NCI-H524 treated with DMSO at 0.1 percent for 48 hours (cell line): ENCODE measurements at places on chromosomes 1 and 21.

GRCh38 chr1:3467096-3468036 lies 12.9 kb downstream of the ARHGEF16 start:
- no peak for DNase-seq

DNA sequence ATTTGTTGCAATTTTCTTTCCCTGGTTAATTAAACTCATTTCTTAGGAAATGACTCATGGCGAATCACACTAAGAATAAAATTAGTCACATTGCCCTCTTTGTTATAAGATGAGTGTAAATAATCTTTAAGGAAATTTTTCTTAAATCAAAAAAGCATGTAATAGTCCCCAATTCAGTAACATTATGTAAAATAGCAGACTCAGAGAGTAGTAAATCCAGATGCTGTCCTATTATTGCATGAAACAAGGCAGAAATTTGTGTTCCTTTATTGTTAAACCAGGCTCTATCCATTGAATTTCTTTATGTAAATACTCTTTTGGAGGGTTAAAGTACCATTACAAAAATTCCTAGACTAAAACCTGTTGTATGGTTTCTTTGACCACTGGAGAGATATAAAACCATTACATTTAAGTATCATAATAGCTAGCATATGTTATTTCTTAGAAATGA lies 154.5 kb upstream of the C1orf87 start:
- no peak for DNase-seq

- DNase-seq = no peak
These were observed 15.8 kb downstream of the STIL start for GRCh38 chr1:47298025-47298699.

DNA sequence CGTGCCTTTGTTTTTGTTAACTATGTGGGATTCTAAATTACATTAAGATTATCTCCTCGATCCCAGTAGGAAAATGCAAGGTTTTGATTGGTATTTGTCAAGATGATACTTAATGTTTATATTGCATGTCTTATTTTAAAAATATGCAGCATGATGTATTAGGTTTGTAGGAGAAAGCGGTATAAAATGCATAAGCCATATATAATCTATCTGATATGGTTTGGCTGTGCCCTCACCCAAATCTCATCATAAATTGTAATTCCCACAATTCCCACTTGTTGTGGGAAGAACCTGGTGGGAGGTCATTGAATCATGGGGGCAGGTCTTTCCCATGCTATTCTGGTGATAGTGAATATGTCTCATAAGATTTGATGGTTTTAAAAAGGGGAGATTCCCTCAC lies 198.1 kb upstream of the NCAM2 start:
- no peak for DNase-seq

- no peak for DNase-seq
These were observed 71.7 kb downstream of the EDEM3 start for GRCh38 chr1:184682956-184683355.

DNA sequence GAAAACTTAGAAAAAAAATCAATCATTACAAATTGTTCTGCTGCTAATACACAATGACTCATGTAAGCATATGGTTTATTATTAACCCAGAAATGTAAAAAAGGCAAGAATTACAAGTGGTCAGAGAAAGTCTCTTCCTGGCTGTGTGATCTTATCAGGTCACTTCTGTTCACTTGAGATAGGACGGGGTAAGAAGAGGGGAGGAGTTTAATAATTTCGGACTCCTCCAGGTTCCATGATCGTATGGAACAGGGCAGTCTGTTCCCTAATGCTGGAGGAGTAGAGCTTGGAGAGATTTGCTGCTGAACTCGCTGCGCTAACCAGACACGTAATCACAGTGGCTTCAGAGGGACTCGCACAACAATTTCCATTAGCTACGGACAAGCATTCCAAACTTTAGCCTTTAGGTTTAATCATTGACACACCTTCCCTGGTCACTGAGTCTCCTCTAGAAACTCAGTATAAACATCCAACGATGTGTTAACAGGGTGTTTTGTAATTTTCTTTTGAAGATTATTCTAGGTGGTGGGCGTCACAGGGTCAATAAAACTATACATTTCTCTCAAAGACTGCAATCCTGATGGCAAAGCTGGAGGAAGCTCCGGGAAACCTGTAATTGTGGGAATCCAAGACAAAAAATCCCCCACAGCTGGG lies 1.3 kb downstream of the CRYZ start:
- no peak for DNase-seq

DNA sequence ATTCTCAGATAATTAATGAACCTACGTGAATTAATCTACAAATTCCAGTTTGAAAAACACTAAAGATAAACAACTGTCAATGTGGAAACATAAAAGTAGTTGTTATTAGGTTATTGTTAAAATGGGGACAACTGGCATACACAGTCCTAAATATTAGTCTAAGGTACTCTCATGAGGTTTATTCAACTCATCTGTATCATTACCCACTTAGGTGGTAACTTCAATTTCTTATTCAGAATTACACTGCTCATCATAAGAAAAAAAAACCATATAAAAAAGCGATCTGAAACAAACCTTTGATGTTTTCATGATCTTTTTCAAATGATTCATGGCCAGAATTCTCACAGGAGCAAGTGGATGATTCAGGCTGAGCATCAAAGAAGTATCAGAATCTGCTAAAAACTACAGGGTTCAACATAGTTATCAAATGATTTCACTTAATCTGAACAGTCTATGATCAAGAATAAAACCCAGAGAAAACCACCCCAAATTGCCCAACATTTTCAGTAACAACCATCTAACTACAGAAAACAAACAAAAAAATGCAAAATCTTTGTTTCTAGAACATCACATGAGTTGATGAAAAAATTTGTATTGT lies 13.7 kb downstream of the HEATR1 start:
- no peak for DNase-seq

- no peak for DNase-seq
These were observed 99.1 kb downstream of the CD247 start for GRCh38 chr1:167419245-167419644.

- no peak for DNase-seq
These were observed 23.6 kb upstream of the TBX15 start for GRCh38 chr1:119011706-119012105.

DNA sequence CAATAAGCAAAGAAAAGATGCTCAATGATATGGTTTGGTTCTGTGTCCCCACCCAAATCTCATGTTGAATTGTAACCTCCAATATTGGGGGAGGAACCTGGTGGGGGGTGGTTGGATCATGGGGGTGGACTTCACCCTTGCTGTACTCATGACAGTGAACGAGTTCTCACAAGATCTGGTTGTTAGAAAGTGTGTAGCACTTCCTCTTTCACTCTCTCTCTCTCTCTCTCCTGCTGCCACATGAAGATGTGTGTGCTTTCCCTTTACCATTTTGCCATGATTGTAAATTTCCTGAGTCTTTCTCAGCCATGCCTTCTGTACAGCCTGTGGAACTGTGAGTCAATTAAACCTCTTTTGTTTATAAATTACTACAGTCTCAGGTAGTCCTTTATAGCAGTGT lies 248.4 kb downstream of the HHIPL2 start:
- no peak for DNase-seq

DNA sequence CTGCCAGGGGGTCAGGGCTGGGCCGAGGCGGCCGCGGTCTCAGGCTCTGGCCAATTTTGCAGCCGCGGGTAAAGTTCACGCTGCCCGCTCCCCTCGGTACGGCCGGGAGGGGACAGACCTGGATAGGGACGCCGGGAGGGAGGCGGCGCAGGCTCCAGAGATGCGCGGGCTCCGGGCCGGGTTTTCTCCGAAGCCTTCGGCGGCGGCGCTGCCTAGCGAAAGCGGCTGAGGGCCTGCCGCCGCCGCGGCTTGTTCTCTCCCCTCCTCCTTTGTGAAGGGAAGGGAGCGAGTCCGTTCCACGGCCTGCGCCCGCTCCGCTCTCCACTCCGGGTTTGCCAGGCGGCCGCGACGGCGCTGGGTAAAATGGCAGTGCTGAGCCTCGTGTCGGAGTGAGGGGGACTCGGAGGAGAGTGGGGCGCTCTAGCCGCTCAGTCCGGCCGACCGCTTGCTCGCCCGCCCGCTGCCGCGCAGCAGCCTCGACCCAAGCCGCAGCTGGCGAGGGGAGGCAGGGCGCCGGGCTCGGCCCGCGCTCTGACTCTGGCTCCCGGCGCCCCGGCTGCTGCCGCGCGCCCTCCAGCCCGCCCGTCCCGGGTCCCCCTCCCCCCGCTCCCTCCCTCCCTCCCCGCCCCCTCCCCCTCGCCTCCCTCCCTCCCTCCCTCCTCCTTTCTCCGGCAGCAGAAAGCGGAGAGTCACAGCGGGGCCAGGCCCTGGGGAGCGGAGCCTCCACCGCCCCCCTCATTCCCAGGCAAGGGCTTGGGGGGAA lies at the start of gene ARID1A:
Gene ARID1A (plus strand): TSS at position 660 of the 763 bp plus-strand sequence. CDS start 389 bp downstream, outside the sequence.
- peak; percentile 65 for DNase-seq

- DNase-seq = no peak
These were observed 134.1 kb downstream of the RHOU start for GRCh38 chr1:228869312-228869824.

GRCh38 chr1:209391792-209392191 lies 191.7 kb upstream of the CAMK1G start:
- no peak for DNase-seq

- no peak for DNase-seq
These were observed 144.0 kb upstream of the ADGRL4 start for GRCh38 chr1:79150576-79150975.

GRCh38 chr1:233281711-233282581 lies 13.6 kb downstream of the PCNX2 start:
- no peak for DNase-seq

DNA sequence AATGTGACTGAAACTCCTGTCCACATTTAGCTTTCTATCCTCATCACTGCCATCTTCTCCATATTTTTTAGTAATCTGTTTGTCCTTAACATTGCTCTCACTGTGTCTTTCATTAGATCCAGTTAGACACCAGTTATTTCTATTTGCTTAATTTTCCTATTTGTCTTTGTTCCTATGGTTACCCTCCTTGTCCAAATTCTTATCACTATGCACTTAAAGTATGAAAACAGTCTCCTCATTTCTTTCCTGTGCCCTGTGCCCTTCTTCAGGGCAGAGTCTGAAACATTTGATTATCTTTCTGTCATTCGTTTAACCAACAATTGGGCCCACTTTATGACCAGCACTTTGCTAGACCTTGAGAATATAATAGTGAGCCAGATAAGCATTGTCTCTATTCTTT lies 64.2 kb downstream of the SLC30A7 start:
- no peak for DNase-seq

- no peak for DNase-seq
These were observed 675 bp downstream of the MYSM1 start for GRCh38 chr1:58699011-58699762.

DNA sequence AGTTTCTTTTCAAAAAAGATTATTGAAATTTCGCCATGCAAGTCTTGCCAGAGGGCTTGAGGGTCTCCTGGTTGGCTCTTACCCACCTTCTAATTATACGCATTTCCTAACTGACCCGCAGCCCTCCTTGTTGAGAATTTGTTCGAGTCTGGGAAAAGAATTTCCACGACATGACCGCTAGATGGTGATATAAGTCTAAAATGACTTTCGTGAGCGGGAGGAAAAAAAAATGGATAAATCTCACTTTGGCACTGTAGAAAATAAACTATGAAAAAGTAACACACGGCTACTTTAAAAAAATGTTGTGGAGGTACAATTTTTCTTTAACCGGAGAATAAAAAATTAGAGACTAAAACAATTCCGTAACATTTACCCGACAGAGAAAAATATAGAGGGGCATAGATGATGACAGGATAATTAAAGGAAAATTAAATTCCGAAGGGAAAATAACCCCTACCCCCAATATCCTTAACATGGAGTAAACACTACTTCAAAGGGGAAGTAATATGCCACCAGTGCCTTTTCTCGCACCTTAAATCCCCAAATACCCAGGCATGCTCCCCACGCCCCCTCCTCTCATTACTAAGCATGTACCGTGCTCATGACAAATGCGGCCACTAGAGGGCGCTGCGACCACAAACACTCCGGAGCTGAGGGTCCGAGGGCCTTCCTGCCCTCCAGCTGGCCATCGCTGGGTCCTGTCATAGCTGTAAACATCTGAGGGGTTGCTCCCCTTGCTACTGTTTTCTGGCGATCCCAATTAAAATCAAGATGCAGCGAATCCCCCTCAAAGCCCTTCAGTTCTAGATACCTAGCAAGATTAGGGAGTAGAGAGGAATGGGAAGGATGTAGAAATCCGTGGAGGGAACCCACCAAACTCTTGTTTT lies 266.9 kb downstream of the ASTN1 start:
- peak; percentile 26 for DNase-seq

DNA sequence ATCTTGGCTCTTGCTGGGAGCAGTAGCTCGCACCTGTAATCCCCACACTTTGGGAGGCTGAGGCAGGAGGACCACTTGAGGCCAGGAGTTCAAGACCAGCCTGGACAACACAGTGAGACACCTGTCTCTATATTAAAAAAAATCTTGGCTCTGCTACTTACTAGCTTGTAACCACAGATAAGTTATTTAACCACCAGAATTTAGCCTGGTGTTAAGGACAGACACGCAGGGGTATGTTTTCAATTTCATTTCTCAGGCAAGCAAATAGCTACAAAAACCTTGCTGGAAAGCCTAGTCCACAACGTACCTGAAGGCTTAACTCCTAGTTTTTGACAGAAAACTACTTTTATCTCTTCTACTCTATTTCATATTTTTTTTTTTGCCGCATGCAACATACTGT lies 24.8 kb upstream of the GFI1 start:
- DNase-seq = no peak

DNA sequence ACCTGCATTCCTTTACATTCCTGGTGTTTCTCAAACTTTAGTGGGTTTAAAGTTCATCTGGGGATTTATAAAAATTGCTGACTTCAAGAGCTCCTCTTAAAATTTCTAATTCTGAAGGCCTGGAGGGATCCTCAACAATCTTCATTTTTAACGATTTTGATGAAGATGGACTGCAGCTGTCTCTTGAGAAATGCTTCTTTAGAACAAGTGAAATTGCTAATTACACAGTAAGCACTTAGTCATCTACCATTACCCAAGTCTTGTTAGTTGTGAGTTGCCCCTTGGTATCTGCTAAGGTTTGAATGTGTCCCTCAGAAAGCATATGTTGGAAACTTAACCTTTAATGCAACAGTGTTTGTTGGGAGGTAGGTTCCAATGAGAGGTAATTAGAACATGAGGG lies 163.7 kb downstream of the LTN1 start:
- DNase-seq = no peak

DNA sequence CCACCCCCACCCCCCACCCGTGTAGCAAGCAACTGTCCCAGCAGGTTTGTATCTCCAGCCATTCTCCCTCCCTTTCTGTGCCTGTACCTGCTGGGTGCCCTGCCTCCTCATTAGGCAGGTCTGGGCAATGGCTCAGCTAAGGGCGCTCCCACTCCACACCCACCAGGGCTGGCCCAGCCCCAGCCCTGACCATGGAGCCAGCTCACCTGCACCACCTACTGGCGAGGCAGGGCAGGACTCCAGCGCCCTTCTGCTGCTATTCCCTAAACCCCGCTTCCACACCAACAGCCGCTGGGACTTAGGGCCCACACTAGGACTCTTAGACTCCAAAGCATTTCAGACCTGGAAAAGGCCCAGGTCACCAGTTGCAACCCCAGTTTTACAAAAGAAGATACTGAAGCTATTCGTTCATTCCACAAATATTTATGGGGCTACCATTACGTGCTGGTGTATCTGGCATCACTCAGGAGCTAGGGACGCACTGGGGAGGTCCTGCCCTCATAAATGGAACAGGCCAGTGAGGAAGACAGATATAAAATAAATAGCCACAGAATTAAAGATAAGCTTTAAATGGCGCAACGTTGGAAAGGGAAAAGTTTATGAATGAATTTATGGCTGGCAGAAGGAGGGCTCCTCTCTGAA lies 24.0 kb downstream of the PGLYRP3 start:
- no peak for DNase-seq
